Fibroblast of skin of right quadriceps (primary cell): ENCODE measurements at places on chromosomes 3 and 15.

- DNase-seq: peak; percentile 9
Measured at GRCh38 chr3:21059404-21059803, 691.6 kb downstream of the ZNF385D start.

DNA sequence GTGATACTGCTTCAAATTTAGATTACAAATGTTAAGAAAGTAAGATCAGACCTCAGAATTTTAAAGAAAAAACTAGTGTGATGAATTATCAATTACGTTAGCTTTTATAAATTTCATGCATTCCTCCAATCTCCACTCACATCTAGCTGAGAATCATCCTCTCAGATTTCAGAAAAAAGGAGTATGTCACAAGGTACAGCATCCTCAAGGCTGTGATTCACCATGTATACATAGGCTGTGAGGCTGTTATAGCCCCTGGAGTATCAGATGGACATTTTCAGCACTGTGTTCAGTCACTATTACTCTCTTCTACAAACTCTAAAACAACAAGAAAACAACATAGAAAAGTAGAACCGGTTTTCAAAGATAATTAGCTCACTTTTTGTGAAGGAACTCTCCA is 214.4 kb downstream of the PCCB start:
- peak; percentile 44 for DNase-seq

GRCh38 chr3:150913133-150913922 is 8.1 kb upstream of the MINDY4B start:
- DNase-seq: peak; percentile 17

DNA sequence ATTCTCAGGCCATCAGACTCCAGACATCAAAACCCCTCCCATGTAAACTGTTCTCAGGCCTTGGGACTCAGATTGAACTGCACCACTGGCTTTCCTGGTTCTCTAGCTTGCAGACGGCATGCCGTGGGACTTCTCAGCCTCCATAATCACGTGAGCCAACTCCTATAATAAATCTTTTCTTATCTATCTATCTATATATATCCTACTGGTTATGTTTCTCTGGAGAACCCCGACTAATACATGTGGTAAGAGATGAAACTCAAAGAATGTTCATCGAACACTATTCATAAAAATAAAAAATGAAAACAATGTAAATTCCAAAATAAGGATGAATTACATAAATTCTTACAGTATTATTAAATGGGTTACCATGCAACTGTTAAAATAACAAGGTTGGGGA is 84.5 kb upstream of the NTRK3 start:
- peak; percentile 39 for DNase-seq

GRCh38 chr3:134464064-134464688 is 21.6 kb downstream of the ANAPC13 start:
- DNase-seq: peak; percentile 100

DNA sequence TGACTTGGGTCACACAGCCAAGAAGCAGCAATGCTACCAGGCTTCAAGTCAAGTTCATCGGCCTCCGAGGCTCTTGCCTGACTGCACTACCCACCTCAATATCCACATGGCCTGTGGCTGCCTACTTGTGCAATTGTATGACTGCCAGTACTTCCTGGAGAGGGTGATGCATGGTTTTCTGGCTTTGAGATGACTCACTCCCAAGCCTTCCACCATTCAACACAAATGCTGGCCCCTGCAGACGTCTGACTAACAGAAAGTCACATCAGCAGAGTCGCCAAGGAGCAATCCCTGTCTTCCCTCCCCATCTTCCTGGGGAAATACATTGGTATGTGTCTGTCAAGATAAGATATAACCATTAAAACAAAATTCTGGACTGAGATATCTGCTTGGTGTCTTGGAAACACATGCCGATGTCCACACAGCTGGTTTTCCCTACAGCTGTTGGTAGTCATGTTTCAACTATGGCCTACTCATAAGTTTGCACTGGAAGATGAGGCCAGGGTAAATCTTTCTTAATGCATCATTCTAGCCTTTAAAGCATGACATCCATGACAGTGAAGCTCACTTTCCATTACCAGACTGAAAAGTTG is 79.6 kb upstream of the SPATA12 start:
- DNase-seq: peak; percentile 98

- no peak for DNase-seq
Measured at GRCh38 chr3:77412584-77412983, 372.7 kb downstream of the ROBO2 start.

GRCh38 chr3:84547971-84548970 is 410.5 kb upstream of the CADM2 start:
- DNase-seq: peak; percentile 18

GRCh38 chr3:59135096-59135495 is 85.3 kb upstream of the CFAP20DC start:
- no peak for DNase-seq

GRCh38 chr3:11392860-11393114 is 120.6 kb downstream of the ATG7 start:
- no peak for DNase-seq

DNA sequence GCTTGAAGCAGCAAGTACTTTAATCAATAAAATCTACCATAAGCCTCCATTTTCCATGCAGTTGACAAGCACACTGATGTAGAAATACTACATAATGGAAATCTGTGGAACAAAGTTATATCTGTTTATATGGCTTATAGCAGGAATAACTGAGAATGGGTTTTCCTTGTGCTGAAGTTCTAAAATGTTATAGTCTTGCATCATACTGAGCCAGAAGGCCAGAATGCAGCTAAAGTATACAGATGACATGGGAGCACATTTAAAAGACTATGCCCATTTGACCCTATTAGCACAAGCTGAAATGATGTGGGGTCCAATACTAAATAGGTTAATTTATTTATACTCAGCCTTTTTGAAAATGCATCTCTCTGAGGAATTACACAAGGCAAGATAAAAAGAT is 25.1 kb downstream of the SLC24A5 start:
- peak; percentile 6 for DNase-seq

GRCh38 chr15:70356919-70357318 is 259.2 kb upstream of the TLE3 start:
- DNase-seq: no peak

DNA sequence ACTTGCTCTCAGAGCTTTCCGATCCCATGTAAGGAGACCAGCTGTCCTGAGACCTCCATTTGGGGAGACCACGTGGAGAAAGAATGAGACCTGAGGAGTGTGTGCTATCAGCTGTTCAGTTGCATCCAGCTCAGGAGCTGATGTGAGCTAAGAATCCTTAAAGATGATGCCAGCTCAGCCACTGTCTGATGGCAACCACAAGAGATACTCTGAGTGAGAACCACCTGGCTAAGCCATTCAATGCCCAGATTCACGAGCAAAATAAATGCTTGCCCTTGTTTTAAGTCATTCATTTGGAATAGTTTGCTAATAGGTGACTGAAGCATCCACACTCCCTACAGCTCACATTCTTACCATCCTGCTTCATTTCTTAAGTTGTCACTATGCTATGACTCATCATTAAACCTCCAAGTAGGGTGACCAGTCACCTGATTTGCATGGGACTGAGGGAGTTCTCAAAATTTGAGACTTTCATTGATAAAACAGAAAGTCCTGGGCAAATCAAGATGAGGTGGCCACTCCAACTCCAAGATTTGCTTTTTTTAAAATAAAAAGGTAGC is 56.4 kb downstream of the SPTSSB start:
- DNase-seq: no peak

- no peak for DNase-seq
Measured at GRCh38 chr15:80473286-80474223, 69.4 kb downstream of the ARNT2 start.

- no peak for DNase-seq
Measured at GRCh38 chr3:115663414-115663813, 40.1 kb downstream of the GAP43 start.

DNA sequence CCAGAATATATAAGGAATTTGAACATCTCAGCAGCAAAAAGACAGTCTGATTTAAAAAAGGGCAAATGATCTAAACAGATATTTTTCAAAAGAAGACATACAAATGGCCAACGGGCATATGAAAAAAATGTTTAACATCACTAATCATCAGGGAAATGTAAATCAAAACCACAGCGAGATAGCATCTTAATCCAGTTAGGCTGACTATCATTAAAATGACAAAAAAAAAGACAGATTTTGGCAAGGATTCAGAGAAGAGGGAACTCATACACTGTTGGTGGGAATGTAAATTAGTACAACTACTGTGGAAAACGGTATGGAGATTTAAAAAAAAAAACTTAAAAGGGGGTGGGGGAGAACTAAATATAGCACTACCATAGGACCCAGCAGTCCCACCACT is 47.9 kb downstream of the RNF13 start:
- peak; percentile 35 for DNase-seq

- DNase-seq: peak; percentile 33
Measured at GRCh38 chr15:95448531-95449229, 881.8 kb upstream of the NR2F2 start.

GRCh38 chr3:178059836-178060235 is 476.4 kb upstream of the KCNMB2 start:
- DNase-seq: no peak

GRCh38 chr15:64429448-64429847 is 30.9 kb upstream of the ZNF609 start:
- DNase-seq: no peak

DNA sequence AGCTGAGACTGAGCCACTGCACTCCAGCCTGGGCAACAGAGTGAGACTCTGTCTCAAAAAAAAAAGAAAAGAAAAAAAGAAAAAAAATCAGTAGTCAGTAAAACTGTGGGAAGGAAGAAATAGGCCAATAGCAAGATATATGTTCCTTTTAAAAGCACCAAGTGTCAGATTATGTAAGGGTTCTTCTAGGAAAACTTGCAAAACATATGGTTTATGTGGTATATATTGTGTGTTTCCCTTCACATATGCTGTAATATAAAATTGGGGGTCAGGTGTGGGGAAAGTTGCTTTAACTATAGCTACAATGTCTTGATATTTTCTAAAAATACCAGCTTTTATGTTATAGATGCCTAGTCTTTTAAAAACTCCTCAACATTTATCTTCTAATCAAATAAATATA is 64.6 kb downstream of the ESYT3 start:
- DNase-seq: no peak

GRCh38 chr3:12730506-12731242 is 28.4 kb downstream of the TMEM40 start:
- DNase-seq: no peak

DNA sequence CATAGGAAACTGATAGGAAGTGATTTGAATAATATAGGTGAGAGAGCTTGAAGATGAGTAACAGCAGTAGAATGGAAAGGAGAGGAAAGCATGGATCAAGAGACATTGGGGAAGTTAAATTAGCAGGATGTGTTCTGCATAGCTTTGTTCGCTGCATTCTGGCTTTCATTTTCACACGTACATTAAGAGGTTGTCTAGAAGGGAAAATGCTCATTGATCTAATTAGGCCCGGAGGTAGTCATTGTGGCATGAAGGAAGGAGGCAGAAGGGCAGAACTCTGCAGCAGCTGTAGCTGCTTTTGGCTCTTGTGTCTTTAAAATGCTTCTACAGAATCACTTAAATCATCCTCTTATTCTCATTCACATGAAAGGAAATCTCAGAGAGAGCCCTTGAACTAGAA is 40.3 kb downstream of the KCNAB1 start:
- DNase-seq: no peak

DNA sequence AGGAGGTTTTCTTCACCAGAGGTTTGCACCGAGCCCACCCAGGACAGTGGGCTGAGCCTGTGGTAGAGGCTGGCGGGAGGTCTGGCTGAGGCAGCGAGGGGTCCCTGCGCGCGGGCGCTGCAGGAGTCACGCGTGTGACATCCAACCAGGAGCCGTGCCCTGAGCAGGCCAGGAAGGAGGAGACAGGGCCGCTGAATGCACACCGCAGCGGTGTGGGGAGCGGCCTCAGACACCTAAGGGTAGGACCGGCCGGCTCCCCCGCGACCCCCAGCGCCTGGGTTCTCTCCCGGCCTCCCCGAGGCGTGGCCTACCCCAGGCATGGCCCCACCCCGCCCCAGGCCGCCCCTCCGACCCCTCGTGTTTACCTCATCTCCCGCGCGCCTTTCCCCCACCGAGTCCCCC is 412 bp downstream of the SLC41A3 start:
- peak; percentile 30 for DNase-seq

DNA sequence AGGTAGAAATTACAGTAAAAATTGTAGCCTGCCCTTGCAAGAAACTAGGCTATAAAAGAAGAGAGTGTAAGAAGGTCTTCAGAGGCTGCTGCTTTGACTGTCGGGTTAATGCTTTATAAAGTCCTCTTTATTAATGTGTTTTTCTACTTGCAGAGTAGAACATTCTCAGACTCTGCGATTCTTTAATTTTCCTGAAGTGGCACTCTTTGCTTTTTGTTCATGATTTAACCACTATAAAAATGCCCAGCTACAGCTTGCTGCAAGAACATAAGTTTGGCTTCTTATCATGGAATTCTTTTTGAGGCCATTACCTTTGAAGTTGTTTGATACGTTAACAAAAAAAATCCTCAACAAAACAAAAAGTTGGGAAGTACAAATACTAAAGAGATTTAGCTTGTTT is 33.8 kb downstream of the MFSD1 start:
- DNase-seq: no peak

DNA sequence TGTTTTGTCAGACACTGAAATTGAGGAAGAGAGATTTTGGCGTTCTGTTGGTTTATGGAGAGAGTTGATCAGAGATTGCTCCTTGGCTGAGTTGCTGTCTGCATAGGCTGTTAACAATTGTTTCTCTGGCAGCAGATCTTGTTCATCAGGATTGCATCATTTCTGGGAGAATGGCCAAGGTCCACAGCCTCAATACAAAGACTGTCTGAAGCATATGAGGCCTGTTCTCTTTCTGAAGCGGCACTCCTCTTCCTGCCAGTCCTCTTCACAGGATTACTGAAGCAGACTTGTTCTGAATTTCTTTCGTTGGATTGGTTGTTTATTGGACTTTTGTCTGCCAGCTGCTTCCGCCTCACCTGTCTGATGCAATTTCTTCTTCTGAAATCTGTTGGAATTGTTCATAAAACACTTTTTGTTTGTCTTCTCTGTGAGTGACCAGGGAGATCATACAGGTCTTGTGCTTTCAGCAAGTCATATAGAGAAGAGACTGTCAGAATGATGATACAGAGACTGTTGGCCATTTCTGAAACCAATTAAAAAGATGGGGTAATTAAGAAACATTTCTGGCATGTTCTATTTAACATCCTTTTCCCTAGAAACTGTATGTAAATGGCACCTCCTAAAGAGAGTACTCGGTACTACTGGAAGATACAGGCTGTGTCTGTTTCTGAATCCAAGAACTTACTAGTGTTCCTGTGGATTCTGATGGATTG is 25.5 kb downstream of the SETD5 start:
- DNase-seq: peak; percentile 98

DNA sequence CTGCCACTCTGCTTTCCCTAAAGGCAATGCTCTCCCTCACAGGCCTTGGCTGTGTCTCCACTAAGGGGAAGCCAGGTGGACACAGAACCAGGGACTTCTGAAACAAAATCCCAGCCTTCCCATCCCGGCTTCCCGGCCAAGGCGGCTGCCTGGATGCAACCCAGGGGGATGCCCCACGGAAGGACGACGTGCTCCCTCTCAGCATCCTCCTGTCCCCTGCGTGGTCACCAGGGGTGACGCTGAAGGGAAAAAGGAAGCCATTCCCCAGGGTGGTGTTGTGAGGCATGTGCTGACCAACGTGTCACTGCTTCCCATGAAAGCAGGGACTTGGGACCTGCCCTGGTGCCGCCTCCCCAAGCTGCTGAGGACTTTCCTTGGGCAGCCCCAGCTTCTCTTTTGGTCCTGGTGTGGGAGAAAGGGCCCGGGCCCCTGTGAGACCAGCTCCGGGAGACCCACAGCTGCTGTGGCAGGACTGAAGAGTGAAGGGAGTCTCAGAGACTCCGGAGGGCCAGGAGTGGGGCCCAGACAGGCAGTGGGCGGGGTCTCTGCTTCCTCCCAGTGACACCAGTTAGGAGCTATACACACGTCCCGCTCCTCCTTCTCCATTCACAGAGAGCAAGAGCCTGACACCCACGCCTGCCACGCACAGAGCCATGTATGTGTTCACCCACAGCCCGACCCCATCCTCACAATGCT is 139.2 kb downstream of the NUP210 start:
- no peak for DNase-seq
